ENCODE measurements at places on chromosomes 12 and 14. TPM values are rescaled to one million over a fixed set of nuclear protein-coding genes. Genes with fewer than 3 reads are reported as not detected.

Gene CLEC4C
- total RNA-seq, result not detected

Gene ADAM21
- under 0.01 TPM for total RNA-seq

Gene KLRK1
- total RNA-seq, result 0.82 TPM

Gene ALX1
- under 0.01 TPM for total RNA-seq

Gene IGF1
- 2.9 TPM for total RNA-seq

Gene CYP46A1
- total RNA-seq, result 4.5 TPM

- DNase-seq, result no peak
Observed at GRCh38 chr14:23433457-23433856, 2.0 kb downstream of the MYH7 start.

DNA sequence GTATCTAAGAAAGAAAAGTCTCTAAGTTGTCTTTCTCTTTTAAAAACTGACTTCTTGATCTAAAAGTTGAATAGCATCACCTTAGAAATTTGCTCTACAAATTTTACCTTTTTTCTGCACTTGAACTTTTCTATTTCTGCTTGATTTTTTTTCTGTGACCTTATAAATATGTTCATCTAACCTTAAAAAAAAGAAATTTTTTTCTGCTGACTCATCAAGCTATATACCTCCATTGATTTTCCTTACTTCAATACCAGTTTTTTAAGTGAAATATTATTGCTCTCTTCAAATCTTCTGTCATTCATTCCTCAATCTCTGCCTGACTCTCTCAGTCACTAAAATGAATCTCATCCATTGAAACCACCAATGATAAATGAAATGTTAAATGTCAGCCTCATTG lies 910.1 kb downstream of the GALC start:
- no peak for DNase-seq

DNA sequence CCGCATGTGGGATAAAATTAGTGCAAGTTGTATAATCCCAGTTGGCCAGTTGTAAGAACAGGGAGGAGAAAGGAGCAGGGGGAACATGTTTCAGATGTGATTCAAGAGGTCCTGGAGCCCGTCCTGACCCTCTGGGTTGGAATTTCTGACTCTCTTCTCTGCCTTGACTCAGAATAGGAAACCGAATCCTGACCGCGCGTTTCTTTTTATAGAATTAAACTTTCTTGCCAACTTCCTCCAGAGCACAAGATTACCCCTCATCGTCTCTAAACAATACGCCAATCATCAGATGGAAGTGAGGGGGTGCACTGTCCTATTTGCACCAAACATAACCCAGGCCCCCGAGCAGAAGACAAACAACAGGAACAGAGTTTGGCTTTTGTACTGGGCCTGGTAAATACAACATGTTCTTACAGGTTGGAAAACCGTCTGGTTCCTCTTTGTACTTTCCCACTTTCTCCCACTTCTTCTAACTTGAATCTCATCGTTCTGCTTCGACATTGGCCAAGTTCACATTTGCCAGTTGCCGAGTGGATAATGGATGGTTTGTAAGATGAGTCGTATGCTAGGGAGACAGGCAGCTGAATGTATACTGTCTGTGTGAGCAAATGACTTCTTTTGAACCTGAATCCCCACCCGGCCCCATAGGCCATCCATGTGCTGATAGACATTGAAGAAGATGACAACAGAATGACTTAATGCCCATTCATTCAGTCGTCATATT lies 42.6 kb upstream of the MED13L start:
- DNase-seq, result no peak

DNA sequence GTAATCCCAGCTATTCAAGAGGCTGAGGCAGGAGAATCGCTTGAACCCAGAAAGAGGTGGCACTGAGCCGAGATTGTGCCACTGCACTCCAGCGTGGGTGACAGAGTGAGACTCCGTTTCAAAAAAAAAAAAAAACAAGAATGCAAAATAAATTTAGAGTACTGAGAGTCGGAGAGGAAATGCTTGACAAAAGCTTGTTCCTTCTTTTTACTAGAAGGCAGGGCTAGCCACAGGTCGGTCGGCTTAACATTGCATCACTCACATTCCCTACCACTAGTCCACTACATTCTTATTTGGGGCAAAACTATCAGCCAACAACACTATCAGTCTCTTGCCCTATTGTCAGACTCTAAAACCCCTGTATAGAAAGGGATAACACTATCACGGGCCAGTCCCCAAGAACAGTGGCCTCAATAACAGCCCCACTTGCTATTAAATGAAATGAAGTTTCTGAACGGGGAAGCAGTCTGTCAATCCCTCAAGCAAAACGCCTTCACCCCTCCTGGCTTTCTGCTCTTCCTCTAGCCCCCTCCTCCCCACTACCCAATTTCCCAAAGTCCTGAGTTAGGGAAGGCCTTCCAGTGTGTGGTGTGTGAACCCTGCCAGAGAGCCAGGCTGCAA lies 1.0 kb downstream of the RNF41 start:
- DNase-seq, result no peak

- no peak for DNase-seq
Observed at GRCh38 chr14:38481952-38482678, 226.2 kb upstream of the CLEC14A start.

DNA sequence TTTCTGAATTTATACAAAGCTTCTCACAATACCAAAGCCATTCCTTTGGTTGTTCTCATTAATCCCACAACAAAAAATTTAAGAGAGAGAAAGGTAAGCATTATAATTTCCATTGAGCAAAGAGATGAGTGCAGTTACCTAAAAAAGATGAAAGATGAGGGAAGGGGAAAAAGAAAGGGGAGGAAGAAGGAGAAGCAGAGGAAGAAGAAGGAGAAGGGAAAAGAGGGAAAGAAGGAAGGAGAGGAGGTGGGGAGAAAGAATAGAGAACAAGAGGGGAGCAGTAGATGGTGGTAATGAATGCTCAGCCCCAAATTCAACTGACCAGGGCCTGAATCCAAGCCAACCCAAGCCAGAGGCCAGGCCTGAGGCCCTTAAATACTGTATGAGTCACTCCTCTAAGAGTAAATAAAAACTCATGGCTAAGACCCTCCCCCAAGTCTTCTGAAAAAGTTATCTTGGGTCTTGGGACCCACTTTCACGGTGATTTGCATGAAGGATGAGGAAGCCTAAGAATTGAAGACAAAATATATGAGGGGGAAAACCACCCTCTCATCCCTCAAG lies 144.6 kb downstream of the ITPR2 start:
- no peak for DNase-seq

- DNase-seq, result no peak
Observed at GRCh38 chr14:31024577-31025366, 677 bp upstream of the AP4S1 start.

DNA sequence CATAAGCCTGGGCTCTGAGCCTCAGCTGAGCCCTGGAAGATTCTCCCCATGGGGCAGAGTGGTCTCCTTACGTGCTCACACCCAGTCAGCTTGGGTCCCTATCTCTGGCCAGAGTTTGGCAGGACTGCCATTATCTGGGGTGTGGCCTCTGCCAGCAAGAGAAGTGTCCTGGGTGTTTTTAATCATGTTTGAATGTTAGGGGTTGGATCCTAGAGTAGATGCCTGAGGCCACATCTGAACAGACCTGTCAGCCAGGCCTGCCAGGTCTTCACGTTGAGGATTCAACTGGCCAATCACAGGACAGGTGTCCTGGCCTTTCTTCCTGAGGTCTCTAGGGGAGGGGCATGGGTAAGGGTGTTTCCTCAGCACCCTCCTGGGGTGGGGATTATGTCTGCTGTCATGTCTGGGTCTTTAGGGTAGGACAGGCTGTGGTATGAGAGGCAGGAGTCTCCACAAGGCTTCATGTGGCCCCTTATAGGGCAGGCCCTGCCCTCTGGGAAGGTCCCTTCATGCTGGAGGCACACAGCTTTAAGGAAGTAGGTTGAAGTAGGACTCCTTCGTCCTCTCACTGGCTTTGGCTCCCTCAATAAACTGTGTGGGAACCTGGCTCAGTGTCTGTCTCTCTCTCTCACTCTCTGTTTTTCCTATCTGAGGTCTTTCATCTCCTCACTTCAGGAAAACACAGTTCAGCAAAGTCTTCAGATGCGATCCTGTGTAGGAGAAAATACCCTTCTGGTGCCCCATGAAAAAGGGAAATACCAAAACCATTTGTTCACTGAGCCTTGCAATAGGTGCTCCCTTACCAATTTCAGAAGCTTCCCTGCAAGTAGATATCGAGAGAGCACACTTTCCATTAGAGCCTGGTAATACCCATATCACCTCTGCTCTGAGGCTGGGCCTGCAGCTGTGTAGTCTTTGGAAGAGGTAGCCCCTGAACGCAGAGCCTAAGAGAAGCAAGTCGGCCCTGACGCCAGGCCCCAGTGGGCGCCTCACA lies 6.7 kb upstream of the FITM1 start:
- DNase-seq, result no peak

DNA sequence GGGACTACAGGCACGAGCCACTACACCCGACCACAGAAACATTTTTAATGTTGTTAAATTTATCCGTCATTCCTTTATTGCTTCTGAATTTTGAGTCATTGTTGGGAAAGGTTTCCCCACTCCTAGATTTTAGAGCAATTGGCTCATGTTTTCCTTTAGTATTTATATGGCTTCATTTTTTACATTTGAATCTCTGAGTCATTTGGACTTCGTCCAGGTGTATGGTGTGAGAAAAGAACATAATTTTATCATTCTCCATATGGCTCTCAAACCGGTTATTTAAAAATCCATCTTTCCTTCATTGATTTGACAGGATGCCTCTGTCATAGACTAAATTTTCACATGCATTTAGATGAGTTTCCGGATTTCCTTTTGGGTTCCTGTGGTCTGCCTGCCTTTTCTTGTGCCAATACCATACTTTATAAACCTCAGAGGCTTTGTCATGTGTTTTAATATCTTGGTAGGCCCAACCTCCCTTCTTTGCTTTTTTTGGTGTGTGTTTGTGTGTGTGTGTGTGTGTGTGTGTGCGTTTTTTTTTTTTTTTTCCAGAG lies 30.9 kb downstream of the LRTM2 start:
- no peak for DNase-seq
